Left colon (tissue), 2 donors: ENCODE measurements at places on chromosomes 6 and 20. TPM values are rescaled to one million over a fixed set of nuclear protein-coding genes. Genes with fewer than 3 reads are reported as not detected.

- DNase-seq: no peak
Observed at GRCh38 chr6:7991536-7991935, 72.7 kb downstream of the BLOC1S5 start.

DNA sequence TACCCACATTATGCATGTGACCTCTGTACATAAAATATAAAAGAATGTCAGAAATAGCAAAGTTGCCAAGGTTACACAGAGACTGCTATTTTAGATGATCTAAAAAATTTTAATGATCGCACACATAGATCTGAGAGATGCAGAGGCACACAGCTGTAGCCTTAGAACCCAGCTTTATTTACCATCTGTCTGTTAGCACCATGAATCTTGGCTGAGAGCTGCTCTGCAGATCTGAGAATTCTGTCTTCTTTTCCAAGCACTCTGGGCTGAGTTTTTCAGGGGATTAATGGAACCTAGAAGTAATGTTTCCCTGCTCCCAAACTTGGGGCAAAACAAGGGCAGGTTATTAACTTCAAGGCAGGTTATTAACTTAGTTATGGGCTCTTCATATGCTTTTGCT is 248.7 kb upstream of the JAG1 start:
- no peak for DNase-seq

GRCh38 chr20:62362590-62362940 is 4.5 kb downstream of the LAMA5 start:
- DNase-seq: no peak

- DNase-seq: no peak
Observed at GRCh38 chr6:151652325-151652724, 155.2 kb upstream of the ESR1 start.

DNA sequence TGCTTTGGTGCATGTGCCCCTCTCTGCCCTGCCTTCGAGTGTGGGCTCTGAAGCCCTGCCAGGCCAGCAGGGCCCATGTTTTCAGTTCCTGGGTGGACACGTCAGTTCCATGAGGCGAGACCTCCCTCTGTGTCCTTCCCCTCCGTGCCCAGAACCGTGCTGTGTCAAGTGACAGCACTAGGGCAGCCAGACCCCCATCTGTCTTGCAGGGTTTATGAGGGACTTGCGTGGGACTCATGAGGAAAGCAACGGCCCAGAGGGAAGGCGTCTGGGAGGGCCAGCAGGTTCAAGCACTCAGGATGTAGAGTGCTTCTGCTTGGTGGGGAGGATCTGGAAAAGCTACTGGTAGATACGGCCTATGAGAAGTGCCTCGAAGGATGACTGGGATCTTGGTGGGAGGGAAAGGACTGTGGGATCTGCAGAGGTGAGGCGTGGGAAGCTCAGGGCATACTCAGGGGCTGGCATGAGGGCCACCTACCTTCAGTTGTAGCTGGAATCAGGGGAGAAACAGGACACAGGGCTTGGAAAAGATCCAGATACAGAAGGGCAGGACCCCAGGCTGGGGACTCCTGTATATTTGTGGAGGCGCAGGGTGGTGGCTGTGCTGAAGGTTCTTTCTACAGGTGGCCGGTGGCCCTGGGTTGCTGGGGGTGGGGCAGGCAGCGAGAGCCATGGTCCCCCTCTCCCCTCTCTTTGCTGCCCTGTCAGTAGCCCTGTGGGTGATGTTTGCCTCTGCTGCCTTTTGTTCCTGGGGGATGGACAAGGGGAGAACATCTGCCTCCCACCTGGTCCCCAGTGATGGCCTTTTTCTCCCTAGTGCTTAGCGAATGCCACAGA is 5.5 kb downstream of the NPEPL1 start:
- no peak for DNase-seq

DNA sequence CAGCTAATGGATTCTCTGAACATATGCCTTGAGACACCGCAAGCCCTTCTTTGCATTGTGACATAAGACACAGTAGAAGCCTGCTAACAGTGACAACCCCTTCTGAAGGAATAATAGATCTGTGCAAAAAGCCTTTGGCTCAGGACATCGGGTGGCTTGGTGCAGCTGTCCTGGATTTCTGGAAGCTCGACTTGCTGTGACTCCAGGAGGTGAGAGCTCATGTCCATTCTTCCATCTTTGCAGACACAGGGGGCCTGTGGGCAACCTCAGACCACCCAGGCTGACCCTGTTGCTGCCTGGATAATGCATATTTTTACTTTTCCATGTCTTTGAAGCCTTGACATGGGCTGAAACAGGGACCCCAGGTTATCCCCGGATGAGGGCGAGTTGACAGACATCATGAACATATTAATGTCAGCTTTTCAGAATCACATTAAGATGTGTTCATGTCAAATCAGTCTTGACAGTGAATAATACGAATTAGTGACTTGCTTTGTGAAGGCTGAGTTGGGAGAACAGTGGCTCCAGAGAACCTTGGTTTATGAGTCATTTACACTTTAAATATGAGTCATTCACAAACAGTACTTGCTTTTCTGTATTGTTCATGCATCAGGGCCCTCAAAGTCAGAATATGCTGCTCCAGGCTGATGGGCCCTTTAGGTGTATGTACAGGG is 66.8 kb upstream of the IYD start:
- DNase-seq: no peak

GRCh38 chr6:111087871-111088667 is 766 bp downstream of the SLC16A10 start:
- DNase-seq: peak; percentile 54

GRCh38 chr20:16606468-16607070 is 33.3 kb upstream of the KIF16B start:
- DNase-seq: no peak

- DNase-seq: no peak
Observed at GRCh38 chr6:31597006-31597405, 4.2 kb upstream of the NCR3 start.

DNA sequence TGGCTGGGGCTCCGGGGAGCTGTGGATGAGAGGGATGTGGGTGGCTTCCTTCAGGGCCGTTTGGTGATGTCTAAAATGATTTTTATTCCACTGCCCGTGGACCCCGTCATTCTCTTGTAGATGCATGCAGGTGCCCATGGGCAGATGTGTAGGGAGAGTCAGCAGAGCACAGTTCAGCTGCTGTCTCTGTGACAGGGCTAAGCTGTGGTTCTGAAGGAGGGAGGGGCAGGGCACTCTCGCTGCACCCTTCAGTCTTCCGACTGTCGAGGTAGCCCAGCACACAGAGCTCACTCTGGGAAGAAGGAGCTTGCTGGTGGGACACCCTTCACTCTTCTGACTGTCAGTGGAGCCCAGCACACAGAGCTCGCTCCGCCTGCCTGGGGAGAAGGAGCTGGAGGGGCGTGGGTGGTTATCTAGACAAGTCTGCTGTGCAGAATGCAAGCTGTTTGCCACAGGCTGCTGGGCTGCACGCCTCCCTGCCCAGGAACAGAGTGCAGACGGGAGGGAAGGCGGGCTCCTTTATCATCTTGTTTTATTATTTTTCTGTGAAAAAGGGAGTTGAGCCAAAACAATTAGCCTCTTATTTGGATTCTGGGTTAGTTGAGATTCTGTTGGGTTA is 28.4 kb upstream of the ADRM1 start:
- no peak for DNase-seq

DNA sequence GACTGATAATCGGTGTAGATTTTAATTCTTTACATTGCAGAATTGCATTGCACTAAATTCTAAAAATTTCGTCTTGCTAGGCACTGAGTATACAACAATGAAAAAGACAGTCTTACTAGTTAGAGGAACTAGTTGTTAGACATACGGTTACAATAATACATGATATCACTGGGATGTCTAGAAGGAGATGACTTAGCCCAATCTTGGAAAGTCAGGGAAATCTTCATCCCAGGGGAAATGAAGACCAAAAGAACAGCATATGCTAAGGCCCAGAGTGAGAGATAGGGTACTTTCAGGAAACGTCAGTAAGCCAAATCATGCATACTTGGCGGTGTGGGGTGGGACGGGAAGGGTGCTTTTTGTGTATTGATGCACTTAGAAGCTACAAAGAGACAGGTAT is 901 bp downstream of the CEP57L1 start:
- DNase-seq: no peak

GRCh38 chr20:51703400-51704287 is 64.5 kb downstream of the ATP9A start:
- no peak for DNase-seq

GRCh38 chr20:57400821-57401564 is 9.8 kb downstream of the RBM38 start:
- DNase-seq: no peak

DNA sequence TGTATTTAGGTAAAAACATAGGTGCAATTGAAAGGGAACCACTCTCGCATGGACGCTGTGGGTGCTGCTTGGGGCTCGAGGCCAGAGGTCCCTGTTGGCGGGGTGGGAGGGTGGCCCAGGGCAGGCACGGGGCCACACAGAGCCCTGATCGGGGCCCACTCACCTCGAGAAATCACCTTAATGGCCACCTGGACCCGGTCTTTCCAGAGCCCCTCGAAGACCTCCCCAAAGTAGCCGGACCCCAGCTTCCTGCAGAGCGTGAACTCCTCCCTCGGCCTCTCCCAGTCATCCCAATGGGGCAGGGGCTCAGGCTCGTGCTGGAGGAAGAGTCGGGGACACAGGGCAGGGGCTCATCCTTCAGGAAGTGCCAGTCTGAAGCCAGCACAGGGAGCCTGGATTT is 3.8 kb downstream of the PTK6 start:
- DNase-seq: peak; percentile 31

DNA sequence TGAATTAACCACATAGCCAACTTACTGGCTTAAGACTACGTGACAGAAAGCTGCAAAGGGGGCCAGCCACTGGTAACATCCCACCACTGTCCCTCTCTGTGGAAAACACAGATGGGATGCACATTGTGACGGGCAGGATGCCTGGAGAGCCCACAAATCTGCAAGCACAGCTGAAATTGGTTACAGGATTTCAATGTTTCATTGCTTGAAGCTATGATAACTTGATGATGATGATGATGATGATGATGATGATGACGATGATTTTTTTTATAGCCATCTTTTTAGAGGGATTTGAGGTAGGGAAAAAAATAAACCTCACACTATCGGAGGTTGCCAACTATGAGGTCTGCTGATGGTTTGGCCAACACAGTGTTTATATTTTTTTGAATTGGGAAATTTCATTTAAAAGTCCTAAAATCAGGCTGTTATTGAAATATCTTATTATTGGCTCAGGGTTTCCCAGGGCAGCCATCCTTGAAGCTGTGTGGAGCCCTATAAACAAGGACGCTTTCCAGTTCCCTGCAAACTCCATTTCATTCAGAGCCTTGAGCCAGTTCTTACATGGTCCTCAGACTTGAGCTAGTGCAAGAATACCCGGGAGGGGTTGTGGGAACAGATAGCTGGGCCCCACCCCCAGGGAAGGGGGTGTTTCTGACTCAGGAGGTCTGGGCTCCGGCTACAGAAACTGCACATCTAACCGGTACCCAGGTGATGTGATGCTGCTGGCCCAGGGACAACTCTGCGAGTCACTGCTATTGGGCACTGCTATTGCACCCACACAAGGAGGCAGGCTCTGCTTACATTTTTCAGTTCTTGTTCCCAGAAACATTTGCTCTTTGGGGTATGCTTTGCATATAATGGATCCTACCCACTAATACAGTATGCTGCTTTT is 27.1 kb downstream of the BCAS1 start:
- no peak for DNase-seq

IL17A gene
- total RNA-seq: not detected

RUNX2 gene
- 3.5 TPM for total RNA-seq

PEX3 gene
- total RNA-seq: 11.2 TPM

SLC13A3 gene
- 0.39 TPM for total RNA-seq

BTN1A1 gene
- not detected for total RNA-seq

TFAP2C gene
- total RNA-seq: 0.52 TPM

SLC17A3 gene
- total RNA-seq: not detected

CRISP2 gene
- not detected for total RNA-seq

LINC00237 gene
- total RNA-seq: not detected

TRIM10 gene
- total RNA-seq: 6.3 TPM

MYCT1 gene
- 3.7 TPM for total RNA-seq
